GM23338 (cell line): ENCODE measurements at places on chromosomes 11 and 22.

GRCh38 chr11:91730620-91731019, 494.0 kb upstream of the FAT3 start:
- no peak for DNase-seq

GRCh38 chr11:77589521-77590193, at the start of gene AQP11:
AQP11 (plus strand) TSS chr11:77589953; CDS start chr11:77589993, 40 bp downstream.
- DNase-seq, result peak; percentile 93

- no peak for DNase-seq
Observed at GRCh38 chr11:125346565-125347260, 149.4 kb downstream of the FEZ1 start.

- DNase-seq, result no peak
Observed at GRCh38 chr11:130583801-130584211, 135.4 kb downstream of the ADAMTS15 start.

- peak; percentile 2 for DNase-seq
Observed at GRCh38 chr11:90391756-90392155, 168.9 kb upstream of the CHORDC1 start.

GRCh38 chr11:83818349-83818748, 532.2 kb upstream of the CCDC90B start:
- DNase-seq, result no peak

DNA sequence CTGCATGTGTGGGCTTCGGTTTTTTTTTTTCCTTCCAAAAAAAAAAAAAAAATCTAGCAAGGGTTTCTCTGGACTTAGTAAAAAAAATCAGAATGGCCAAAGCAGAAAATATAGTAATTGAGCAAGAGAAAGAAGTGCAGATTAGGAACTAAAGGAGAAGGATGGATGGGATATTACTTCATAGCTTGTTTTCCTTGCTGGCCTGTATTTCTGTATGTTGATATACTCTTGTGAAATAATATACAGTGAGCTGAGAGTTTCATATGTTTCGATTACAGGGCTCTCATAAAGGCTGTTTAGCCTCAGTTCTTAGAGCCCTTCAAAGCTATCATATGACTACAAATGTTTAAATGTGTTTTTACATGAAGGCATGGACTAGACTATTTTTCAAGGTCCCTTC, 34.3 kb upstream of the NFRKB start:
- no peak for DNase-seq

DNA sequence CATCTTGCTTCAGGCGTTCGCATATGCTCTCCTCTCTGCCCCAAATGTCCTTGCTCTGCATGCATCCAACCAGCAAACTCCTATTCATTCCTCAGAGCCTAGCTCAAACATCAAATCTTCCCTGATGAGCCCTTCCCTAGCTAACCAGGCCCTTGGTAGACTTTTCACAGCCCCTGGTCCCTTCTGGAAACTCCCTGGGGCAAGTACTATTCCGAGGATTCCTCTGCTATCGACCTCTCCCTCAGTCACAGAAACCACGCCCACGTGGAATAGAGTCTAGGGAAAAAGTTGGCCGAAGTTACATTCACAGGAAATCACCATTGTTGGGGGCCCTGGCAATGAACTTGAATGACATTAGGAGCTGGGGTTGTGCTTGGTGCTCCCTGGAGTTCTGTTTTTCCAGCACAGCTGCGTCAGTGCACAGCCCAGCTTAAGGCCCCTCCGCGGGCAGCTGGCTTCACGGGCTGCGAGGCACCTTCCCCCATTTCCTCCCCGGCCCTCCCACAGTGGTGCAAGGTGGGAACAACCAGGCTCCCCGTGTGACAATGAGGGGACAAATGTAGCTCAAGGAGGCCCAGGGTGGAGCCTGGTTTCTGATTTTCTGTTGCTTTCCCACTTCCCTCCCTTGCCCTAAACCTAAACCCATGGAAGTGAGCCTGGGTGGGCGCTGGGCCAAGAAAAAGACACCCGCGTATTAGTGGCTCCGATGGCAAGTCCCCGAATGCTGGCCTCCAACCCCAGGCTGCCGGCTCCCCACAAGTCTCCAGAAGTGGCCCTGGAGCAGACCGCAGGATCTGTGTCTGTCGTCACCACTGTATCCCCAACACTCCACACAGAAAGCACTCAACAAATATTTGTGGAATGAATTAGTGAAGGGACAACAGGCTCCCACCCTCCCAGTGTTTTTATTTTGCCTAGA, 4.3 kb upstream of the ATP5MGL start:
- DNase-seq, result no peak

- DNase-seq, result no peak
Observed at GRCh38 chr11:2824851-2825250, 60.7 kb downstream of the CDKN1C start.

- no peak for DNase-seq
Observed at GRCh38 chr11:32088117-32088941, 2.5 kb upstream of the RCN1 start.

- DNase-seq, result no peak
Observed at GRCh38 chr22:22388090-22388489, 120.5 kb downstream of the ZNF280B start.

GRCh38 chr11:70799386-70799785, 401.1 kb downstream of the CTTN start:
- DNase-seq, result no peak

GRCh38 chr11:79018371-79018849, 422.4 kb downstream of the TENM4 start:
- DNase-seq, result no peak

DNA sequence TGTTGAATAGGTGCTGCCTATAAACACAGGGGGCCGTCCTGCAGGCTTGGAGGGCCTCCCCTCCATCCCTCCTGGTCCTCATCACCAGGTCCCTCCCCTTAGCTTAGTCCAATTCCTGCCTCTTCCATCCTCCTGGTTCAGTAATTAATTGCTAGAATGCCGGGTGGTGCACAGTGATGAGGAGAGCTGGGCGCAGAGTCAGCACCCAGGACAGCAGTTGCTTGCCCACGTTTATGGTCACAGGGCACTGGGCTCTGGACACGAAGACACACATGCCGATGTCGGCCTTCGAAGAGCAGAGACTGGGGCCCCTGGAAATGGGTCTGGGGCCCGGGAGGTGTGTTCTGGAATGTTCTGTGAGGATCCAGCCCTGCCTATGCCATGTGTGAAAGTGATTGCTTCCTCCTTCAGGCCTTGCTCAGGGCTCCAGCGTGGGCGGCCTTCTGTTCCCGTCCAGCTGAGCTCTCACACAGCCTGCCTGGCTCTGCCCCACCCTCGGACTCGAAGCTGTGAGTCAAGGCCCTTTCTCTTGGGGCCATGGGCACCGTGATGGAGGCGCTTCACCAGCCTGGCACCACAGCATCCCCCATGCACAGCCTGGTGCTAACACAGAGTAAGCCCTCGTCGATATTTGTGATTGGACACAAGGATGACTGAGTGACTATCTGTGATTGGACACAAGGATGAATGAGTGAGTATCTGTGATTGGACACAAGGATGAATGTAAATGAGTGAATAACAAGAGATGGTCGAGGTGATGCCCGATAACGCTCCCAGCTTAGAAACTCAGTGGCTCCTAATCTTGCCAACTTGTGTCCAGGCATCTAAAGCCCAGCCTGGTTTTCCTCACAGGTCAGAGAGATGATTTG, 884.7 kb downstream of the BRD1 start:
- DNase-seq, result no peak

- peak; percentile 67 for DNase-seq
Observed at GRCh38 chr22:31451709-31452571, 37.7 kb downstream of the EIF4ENIF1 start.

GRCh38 chr11:120197251-120197891, 13.5 kb upstream of the OAF start:
- peak; percentile 55 for DNase-seq

GRCh38 chr11:76700177-76701100, 29.9 kb upstream of the LRRC32 start:
- DNase-seq, result no peak

- peak; percentile 70 for DNase-seq
Observed at GRCh38 chr22:19121631-19122142, 525 bp downstream of the DGCR2 start.

- no peak for DNase-seq
Observed at GRCh38 chr11:1002406-1002984, 34.0 kb downstream of the MUC6 start.

- peak; percentile 28 for DNase-seq
Observed at GRCh38 chr11:64609436-64610047, 18.5 kb downstream of the SLC22A12 start.

- DNase-seq, result no peak
Observed at GRCh38 chr11:118033443-118033842, 43.4 kb upstream of the TMPRSS4 start.

DNA sequence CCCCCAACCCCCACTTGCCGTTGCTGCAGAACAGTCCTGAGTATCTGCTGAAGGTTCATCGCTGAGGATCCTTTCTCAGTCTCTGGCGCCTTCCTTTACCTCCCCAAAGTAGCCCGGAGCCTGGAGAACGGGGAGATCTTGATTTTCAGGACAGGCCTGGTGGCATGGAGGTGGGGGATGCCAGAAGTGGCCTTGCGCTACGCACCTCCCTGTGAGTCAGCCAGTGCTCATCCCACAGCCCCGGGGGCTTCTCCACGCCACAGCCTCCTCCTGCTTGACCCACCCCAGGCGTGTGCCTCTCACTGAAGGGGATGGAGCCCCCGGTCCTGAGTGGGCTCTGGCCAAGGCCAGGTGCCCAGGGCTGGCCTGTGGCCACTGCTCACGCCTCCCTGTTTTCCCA, 339.6 kb downstream of the TBC1D22A start:
- DNase-seq, result no peak

GRCh38 chr11:63978551-63979239, 4.3 kb downstream of the COX8A start:
- peak; percentile 53 for DNase-seq

GRCh38 chr11:60634126-60634525, 65.3 kb upstream of the MS4A8 start:
- peak; percentile 74 for DNase-seq

GRCh38 chr11:21472261-21472660, 720.6 kb upstream of the ANO5 start:
- no peak for DNase-seq

GRCh38 chr11:65182258-65183170, 786 bp downstream of the CAPN1 start:
- peak; percentile 93 for DNase-seq

- DNase-seq, result no peak
Observed at GRCh38 chr11:72283947-72284346, 40.0 kb upstream of the PHOX2A start.

- DNase-seq, result no peak
Observed at GRCh38 chr11:111691176-111691575, 75.0 kb downstream of the PPP2R1B start.

DNA sequence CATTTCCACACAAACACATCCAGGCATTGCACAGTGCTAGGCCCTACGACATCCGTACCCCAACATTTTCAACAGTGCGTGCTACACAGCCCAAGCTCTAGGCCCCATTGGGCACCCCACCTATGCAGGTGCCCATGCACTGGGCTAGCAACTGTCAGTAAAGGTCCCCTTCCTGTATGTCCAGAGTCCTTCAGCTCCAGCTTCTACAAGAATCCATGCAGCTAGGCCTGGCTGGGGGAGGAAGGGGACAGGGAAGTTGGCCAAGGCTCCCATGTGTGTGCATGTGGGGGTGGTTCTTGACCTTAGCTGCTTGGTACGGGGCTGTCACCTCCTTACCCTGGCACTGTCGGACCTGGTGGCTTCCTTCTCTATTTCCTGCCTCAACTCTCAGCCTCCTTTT, 1.3 kb downstream of the B3GAT1 start:
- DNase-seq, result no peak

DNA sequence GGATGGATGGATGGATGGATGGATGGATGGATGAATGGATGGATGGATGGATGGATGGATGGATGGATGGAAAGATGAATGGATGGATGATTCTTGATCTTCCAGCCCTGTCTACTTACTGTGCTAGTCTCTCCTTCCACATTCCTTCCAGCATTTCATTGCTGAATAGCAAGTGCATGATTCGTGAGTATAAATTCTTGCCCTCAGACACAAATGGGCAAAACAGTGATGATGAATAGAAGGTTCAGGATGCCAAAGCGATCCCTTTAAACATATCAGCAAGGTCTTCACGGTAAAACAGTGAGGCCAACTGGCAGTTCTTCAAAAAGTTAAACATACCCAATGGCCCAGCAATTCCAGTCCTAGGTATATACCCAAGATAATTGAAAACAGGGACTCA, 400.2 kb downstream of the MN1 start:
- no peak for DNase-seq

DNA sequence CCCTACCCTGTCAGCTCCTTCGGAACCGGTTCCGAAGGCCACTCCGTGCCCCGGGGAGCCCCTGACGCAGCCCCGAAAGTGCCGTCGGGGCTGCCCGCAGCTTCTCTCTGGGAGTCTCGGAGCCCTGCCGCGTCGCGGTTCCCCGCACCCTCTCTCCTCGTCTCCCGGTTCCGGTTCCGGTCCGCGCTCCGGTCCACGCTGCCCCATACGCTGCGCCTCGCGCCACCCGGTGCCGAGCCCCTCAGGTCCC, 618 bp downstream of the MTA2 start:
- no peak for DNase-seq

DNA sequence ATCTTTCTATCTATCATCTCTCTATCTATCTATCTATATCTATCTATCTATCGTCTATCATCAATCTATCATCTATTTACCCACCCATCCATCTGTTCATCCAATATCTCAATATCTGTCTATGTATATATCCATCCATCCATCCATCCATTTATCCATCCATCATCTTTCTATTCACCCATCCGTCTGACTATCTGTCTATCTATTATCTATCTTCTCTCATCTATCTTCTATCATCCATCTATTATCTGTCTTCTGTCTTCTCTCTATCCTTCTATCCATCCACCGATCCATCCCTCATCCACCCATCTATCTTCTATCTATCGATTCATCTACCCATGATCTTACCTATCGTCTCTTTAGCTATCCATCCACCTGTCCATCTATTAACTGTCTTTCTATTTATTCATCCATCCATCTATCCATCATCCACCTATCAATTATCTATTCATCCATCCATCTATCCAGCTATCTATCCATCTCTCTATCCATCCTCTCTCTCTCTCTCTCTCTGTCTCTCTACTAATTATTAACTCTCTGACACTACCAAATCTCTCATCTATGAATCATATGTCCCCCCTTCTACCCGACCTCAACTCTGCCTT, 89.1 kb downstream of the DHCR7 start:
- DNase-seq, result no peak

- DNase-seq, result no peak
Observed at GRCh38 chr22:38228873-38229740, 27.3 kb downstream of the MAFF start.

DNA sequence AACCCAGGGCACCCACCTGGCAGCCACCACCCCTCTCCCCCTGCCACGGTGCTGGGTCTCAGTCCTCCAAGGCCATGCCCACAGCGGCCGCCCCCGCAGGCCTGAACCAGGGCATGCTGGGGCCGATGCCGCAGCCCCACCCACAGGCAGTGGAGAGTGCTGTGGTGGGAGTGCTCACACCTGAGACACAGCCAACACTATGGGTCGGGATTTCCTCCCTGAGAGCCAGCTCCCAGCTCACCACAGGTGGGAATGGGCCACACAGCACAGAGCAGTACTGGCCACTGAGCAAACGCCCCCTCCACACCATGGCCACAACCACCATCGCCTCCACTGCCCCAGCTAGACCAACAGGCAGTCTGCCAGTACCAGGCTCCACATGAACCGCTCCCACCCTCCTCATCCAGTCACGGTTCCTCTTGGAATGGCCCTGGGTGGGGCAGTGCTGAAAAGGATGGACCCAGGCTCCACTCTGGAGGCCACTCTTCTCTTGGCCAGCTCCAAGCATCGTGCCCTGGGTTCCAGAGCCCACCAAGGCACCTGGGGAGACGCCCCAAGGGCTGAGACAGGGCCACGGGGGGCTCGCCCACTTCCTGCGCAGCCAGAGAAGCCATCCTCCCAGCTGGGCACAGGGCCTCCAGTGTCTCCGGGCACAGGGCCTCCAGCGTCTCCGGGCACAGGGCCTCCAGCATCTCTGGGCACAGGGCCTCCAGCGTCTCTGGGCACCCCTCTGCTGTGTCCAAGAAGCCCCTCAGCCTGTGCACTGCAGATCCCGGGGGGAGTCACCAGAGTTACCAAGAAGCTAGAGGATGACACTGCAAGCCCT, 14.2 kb downstream of the MOB2 start:
- no peak for DNase-seq
